ENCODE measurements at places on chromosomes 16 and 17. TPM values are rescaled to one million over a fixed set of nuclear protein-coding genes. Genes with fewer than 3 reads are reported as not detected.

GRCh38 chr16:25855063-25855462, 163.3 kb downstream of the HS3ST4 start:
- no peak for DNase-seq

- DNase-seq = no peak
Observed at GRCh38 chr16:28865722-28866453, 2.2 kb downstream of the SH2B1 start.

DNA sequence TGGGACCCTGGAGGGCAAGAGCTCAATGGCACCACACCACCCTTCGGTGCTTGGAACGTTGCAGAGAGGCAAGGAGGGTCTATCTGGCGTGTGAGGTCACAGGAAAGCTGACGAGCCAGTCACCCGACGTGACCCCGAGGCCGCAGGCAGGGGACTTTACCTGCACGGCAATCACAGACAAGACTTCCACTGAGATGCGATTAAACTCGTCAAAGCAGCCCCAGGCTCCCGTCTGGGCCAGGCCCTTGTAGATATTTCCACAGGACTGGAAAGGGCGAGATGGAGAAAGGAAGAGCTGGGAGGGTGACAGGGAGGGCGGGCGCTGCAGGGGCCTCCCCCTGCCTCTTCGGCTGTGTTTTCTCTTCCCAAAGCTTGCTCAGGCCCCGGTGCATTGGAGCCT, 78.3 kb downstream of the DNAH17 start:
- peak; percentile 48 for DNase-seq

DNA sequence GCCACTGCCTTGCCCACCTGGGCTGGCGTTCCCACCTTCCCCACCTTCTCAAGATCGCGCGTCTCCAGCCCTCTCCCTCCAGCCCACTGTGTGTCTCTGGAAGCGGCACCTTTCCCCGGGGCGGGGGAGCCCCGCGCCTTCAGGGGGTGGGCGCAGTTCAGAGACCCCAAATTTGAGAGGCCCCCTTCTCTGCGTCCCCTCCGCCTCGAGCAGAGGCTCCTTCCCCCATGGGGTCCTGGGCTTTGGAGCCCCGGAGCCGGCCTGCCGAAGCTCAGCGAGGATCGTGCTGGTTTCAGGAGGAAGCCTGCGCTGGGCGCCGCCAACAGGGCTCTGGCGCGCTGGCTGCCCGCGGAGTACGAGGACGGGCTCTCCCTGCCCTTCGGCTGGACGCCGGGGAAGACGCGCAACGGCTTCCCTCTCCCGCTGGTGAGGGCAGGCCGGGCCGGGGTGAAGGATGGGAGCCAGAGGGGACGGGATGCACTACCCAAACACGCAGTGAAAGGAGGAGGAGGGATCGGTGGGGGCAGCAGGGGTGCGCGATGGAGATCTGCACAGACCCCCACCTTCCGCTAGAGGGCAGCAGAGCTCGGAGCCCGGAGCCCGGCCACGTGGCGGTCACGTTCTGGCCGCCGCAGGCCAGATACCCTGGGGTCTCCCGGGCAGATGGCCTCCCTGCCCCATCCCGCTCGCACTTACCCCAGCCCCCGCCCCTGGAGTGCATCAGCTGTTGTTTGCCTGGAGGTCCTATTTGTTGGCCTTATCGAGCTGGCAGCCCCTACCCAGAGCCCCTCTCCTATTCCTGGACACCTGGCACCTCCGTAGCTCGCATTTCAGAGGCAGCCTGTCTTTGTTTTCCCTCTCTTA, 11.1 kb downstream of the LPO start:
- DNase-seq = peak; percentile 84

Gene TEDC2
- not detected for total RNA-seq

Gene CXCL16
- total RNA-seq = 169 TPM

- DNase-seq = no peak
Observed at GRCh38 chr16:87541147-87541871, 48.5 kb upstream of the ZCCHC14 start.

Gene KRTAP3-1
- total RNA-seq = not detected

DNA sequence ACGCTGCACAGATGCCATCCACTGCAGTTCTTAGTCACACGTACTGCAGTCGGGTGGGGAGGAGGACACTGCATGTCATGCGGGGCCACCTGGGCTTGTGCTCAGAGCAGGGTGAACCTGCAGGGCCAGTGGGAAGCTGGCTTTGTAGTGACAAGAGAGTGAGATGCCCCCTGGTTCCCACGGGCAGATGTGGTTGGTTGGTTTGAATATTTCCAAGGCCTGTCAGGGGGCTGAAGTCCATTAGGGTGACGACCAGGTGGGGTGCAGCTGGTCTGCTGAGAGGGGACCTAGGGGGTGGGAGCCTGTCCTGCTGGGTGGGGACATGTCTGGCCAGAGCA, 14.3 kb downstream of the ZNF213 start:
- DNase-seq = no peak

GRCh38 chr17:10745231-10745630, 15.4 kb upstream of the TMEM220 start:
- DNase-seq = no peak

Gene HLF
- total RNA-seq = 31.8 TPM

DNA sequence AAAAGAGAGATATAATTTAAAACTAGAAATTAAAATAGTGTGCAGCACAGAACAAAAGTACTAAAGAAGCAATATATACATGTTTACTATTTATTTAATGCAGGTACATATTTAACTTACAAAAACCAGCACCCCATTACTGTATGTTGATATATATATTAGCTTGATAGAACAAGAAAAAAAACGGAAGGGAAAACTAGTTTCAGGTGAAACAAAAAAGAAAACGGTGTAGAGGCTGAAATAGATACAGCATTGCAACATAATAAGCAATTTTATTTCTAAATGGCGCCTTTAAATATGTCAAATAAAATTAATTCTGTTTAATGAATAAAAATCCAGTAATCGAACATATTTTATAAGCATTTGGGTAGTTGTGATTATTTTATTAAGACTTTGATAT, 3.9 kb downstream of the HNF1B start:
- no peak for DNase-seq

Gene CCL4
- total RNA-seq = 12.5 TPM

- no peak for DNase-seq
Observed at GRCh38 chr16:69522041-69522578, 43.7 kb upstream of the NFAT5 start.

GRCh38 chr16:56145369-56145768, 45.9 kb upstream of the GNAO1 start:
- DNase-seq = no peak

- no peak for DNase-seq
Observed at GRCh38 chr17:37051833-37052232, 103.1 kb downstream of the AATF start.

GRCh38 chr16:53457670-53458069, 23.4 kb downstream of the RBL2 start:
- no peak for DNase-seq

DNA sequence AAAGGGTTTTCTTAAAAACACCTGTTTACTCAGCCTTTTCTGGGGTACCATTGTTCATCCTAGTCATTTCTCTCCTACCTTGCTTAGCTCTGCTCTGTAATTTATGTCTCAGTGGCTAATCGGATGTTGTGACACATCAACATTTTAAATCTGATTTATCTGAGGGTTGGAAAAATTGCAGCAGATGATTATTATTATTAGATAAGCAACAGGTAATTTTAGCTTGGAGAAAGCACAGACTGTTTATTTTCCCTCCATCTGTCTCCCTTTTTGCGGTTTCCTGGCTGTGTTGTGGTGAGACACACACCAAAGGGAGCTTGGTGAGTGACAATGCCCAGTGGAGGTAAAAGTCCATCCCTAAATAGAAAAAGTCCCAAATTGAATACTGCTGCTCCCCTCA, 389.9 kb downstream of the UTP18 start:
- no peak for DNase-seq

DNA sequence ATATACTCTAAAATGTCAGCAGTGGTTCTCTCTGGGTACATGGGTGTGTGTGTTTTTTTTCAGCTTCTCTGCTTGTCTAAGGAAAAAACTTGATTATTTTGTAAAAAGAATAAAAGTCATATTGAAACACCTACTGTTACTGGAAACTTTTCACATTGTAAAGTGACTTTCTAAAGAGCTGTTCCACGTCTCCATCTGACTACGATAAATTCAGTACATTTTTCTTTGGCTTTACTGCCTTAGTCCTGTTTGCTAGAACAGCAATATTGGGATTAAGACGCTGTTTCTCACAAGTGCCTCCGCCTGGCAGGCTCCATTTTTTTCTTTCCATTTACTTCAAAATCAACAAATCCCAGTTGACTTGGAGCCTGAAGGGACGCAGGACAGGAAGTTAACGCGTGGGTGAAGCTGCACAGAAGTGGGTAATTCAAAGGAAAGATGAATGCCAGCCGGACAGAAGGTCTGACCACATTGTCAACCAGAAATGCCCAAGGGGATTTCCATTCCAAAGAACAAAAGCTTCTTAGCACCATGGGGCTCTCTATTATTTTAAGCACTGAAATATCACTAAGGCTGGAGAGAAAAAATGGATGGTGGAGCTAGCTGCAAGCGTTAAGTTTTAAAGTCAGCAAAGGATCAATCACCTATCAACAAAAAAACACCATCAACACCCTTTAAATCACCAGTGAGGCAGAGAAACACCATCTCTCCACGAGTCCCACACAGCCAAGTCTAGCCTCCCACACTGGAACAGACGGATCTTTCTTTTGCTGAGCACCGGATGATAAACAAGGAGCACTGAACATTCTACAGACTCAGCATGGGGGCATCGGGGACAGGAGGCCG, 8.4 kb downstream of the GLOD4 start:
- no peak for DNase-seq

DNA sequence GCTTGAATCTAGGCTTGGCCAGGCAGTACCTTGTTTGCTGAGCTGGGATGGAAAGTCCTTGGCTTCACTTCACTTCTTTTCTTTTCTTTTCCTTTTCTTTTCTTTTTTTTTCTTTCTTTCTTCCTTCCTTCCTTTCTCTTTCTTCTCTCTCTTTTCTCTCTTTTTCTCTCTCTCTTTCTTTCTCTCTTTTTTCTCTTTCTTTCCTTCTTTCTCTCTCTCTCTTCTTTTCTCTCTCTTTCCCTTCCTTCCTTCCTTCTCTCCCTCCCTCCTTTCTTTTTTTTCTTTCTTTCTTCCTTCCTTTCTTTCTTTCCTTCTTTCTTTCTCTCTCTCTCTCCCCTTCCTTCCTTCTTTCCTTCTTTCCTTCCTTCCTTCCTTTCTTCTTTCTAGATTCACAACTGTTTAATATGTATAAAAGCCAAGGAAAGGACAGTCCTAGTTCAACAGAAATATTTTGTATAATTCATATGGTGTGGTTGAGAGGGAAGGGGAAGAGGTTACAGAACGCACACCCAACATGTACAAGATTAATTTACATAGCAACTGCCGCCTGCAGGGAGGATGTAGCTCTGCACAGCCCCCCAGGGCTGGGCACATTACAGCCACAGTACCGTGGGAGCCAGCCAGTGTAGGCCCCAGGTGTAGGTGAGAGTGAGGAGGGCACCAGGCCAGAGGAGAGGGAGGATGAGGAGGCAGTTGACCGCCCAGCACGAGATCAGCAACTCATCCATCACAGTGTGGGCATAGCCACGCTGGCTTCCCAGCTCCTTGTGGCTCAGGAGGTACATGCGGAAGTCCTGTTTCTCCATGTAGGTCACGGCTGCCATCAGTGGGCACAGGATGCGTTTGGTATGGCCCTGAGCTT, 9.7 kb upstream of the ITGB3 start:
- DNase-seq = no peak

- no peak for DNase-seq
Observed at GRCh38 chr16:27724482-27725235, 174.7 kb downstream of the KATNIP start.

DNA sequence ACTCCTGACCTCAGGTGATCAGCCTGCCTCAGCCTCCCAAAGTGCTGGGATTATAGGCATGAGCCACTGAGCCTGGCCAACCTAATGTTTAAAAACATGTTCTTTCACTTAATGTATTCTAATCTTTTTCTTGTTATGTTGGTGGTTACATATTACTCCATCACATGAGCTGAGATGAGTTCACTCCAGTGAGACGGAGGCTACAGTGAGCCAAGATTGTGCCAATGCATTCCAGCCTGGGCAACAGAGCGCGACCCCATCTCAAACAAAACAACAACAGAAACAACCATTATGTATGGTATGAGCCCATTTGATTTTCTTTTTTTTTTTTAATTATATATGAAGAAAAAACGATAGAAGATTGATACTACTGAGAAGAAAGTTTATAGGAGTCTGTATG, 39.6 kb downstream of the SLC39A11 start:
- DNase-seq = no peak

Gene IRX3
- total RNA-seq = 89.2 TPM

- no peak for DNase-seq
Observed at GRCh38 chr17:55648086-55648485, 74.6 kb downstream of the TMEM100 start.

- peak; percentile 59 for DNase-seq
Observed at GRCh38 chr17:30558686-30559545, 81.7 kb downstream of the GOSR1 start.
